ENCODE measurements at places on chromosomes 5 and 9.

DNA sequence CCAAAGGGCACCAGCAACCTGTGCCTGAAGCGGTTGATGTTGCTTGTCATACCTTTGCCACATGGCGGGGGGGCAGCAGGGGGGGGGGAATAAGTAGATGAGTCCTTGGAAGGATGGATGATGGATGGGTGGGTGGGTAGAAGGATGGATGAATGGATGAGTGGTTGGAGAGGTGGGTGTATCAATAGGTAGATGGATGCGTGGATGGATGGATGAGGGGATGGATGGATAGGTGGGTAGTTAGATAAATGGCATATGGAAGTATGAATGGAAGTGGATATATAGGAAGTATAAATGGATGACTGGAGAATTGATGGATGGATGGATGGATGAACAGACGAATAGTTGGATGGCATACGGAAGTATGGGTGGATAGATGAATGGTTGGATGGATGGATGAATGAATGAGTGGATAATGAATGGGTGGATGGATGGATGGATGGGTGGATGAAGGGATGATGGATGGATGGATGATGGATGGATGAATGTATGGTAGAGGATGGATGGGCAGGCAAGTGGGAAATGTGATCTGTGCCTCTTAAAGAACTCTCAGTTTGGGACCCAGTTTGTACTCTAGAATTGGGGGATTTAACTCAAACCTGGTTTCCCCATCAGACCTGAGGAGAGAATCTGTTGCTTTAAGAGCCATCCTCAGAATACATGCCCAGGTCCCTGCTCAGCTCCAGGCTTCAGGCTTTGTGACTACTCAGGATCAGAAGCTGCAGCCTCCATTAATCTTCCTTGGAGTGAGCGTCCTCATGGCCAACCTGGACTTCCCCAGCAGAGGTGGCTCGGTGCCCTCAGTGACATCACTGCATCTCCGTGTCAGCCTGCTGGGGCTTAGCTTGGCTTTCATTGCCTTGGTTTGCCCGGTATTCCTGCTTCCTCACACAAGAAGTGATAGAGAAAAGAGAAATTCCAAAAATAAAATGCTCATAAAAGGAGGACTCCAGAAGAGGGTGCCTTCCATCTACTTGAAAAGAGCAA lies 27.6 kb upstream of the SUSD3 start:
- no peak for DNase-seq

DNA sequence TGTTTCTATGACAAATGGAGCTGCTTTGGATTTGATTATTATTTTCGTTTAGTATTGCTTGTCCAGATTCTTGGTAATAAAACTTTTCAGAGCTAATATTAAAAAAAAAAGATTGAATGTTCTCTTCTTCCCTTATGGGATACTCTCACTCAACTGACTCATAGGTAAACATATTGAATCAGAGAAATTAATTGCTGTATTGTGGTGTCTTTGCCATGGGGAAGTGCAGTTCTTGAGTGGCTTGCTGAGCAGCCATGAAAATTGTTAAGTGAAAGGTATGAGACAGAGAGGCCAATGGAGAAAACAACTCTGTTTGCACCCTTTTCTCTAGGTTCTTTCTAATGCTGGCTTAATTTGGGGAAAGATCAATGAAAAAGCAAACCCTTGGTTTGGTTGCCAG lies 149.9 kb upstream of the HMHB1 start:
- no peak for DNase-seq

- DNase-seq: no peak
These were observed 88.5 kb downstream of the ALDH1A1 start for GRCh38 chr9:72864327-72864726.

DNA sequence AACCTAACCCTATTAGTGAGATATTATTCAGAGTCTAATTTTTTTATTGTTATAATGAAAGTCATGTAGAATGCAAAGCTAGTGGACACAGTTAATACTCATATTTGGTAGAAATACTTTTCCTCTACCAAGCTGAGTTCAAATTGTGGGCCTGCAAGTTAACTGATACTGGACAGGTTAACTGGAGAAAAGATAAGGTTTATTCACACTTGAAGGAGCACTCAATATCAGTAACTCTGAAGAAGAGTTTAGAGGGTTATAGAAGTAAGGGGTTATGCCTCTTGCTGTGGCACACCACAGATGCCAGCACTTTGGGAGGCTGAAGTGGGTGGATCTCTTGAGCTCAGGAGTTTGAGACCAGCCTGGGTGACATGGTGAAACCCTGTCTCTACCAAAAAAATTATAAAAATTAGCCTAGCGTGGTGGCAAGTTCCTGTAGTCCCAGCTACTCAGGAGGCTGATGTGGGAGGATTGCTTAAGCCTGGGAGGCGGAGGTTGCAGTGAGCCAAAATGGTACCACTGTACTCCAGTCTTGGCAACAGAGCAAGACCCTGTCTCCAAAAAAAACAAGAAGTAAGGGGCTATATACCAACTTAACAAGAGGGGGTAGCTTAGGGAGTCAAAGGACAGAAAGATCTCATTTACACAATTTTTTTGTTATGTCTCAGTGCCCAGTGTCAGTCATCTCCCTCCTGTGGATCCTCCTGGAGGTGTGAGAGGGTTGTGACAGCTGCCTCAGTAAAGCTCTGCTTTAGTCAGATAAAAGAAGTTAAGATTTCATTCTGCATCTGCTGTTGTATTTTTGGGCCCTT lies 121.2 kb upstream of the GRHPR start:
- no peak for DNase-seq

DNA sequence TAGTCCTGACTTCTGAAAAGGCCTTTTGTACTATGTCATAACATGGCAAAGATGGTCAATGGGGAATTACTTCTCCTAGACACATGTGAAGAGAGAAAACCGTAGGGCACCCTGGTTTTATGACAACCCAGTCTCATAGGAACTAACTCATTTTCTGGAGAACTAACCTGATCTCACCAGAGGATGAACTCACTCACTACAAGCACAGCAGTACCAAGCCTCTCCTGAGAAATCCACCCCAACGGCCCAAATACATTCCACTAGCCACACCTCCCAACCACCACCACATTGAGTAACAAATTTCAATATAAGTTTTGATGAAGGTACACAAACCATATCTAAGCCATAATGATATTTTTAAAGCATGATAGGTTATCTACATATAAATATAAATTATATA lies 909.3 kb upstream of the CDH10 start:
- no peak for DNase-seq

- no peak for DNase-seq
These were observed 37.8 kb downstream of the GLRX start for GRCh38 chr5:95784514-95785302.

GRCh38 chr9:107222020-107222522 lies 61.0 kb upstream of the RAD23B start:
- DNase-seq: no peak

- DNase-seq: no peak
These were observed 16.3 kb upstream of the PITX1 start for GRCh38 chr5:135050244-135050767.

DNA sequence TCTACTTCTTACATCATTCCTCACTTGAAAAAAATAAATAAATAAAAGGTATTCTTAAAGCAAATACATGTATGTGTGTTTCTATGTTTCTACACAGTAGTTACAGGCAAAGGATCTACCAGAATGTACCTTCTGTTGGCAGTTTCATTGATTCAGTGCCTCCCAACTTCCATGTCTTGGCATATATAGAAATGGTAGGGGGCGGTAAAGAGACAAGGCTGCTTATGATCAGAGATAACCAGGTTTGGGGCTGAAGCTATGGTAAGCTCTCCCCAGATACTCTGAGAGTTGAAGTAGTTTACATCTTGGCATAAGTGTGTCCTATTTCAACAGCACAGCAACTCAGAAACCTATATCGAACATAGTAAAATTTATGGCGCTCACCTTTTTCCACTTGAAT lies 1075.4 kb upstream of the C9orf72 start:
- DNase-seq: no peak

- no peak for DNase-seq
These were observed 315.5 kb downstream of the SEMA5A start for GRCh38 chr5:9230355-9230754.

DNA sequence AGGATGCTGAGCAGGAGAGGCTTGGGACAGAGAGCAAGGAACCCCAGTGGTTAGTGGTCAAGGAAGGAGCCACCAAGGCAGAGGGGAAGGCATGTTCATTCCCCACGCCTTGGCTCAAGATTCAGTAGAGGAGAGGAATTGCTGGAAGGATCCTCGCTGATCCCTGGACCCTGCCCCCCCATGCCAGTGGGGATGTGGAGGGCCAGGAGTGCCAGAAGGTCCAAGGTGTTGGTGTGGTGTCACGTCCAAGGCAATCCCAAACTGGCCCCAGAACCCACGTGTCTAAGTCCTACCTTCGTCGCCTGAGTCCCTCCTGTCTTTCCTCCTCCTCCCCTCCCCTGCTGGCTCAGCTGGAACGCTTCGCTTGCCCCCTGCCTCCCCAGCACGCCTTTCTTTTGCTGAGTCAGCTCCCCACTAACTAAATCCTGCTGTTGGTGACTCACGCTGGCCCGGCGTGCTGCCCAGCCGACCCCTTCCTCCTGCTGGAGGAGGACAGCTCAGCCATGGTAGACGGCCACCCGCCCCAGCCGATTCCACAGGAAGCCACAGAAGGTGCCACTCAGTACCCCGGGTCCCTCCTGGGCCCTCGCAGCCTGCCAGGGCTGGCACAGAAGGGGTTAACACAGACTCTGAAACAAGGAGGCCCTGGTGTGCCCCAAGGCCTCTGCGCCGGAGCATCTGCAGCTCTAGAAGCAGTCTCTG lies 37.6 kb upstream of the ORM1 start:
- no peak for DNase-seq

- peak; percentile 66 for DNase-seq
These were observed at the start of gene ACSL6 for GRCh38 chr5:132011622-132012343. Gene ACSL6 (minus strand): TSS chr5:132011658. CDS start chr5:132011553, 105 bp downstream.

DNA sequence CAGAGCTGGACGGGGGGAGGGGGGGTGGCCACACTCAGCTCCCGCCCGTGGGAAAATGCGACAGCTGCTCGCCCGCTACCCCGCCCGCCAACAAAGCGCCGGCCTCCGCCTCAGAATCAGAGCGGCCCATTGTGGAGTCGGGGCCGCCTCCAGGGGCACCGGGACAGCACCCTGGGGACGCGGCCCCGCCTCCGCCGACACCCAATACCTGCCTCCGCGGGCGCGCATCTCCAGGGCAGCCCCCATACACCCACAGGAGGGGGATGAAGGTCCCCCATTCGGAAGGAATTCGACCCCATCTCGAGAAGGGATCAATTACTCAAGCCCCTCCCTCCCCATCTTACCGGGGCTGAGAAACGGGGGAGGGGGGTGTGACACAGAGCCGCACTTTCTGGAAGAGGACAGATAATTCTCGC lies 1.3 kb downstream of the NOTCH1 start:
- peak; percentile 86 for DNase-seq

DNA sequence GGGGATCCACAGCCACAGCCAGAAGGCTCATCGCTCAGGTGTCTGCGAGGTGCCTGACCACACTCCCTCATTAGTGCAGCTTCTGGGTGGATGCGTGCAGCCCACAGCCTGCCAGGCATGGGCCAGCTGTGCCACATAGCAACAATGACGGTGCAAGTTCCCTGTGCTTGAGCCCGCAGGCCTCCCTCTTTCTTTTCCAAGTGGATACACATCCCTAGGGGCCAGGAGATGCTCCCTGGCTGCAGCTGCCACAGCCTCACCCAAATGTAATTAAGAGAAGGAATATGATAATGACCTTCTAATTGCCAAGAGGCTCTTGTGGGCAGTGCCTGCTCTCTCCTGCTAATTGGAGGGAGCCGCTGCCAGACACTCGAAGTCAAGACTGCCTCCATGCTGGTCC lies 116.0 kb upstream of the PPP1R26 start:
- no peak for DNase-seq

GRCh38 chr9:95773053-95773418 lies 102.5 kb upstream of the ERCC6L2 start:
- DNase-seq: no peak

- DNase-seq: no peak
These were observed 44.8 kb downstream of the PARP8 start for GRCh38 chr5:50711280-50711679.

DNA sequence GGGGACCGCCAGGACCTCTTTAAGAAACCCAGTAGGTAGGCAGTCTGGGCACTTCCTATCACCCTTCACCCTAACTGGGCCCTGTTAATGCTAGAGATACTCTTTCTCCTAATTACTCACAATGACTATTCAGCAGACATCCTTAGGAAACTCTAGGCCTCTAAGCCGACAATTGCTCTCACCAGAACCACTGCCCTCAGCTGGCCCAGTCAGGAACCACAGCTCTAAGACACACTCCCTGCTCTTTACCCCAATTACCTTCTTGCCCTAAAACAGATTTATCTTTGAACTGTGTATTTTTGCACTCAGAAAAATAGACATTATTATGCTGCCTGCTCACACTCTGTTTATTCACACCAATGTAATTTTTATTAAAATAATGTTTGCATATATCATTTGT lies 432.6 kb upstream of the SLC30A5 start:
- DNase-seq: no peak

GRCh38 chr5:139046551-139046950 lies 151.6 kb downstream of the SIL1 start:
- DNase-seq: no peak

DNA sequence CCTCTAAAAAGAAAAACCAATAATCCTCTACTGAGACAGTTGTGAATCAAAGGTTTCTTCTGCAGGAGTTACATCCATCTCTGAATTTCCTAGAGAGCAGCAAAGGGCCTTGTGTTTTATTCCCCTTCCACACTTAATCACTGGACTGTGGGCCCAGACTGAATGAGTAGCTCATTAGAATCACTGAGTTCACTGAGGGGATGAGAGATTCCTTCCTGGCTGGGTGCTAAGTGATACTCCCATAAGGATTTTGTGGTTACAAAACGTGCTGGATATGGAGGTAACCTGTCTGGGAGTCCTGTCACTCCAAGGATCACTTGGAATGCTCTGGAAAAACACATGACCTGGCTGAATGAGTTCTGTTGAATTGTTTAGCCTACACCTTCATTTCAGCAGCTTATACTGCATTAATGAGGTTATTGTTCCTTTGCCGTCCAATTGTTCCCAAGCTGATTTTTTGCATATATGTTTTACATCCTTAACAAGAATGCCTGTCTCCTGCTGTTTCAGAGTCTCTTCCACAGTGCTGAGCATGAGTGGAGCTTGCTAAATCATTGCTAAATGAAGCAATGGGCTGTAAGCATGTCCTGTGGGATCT lies 82.9 kb downstream of the MEF2C start:
- no peak for DNase-seq
